NCI-H1436 treated with DMSO at 0.1 percent for 48 hours (cell line): ENCODE measurements at places on chromosomes 6 and 20.

DNA sequence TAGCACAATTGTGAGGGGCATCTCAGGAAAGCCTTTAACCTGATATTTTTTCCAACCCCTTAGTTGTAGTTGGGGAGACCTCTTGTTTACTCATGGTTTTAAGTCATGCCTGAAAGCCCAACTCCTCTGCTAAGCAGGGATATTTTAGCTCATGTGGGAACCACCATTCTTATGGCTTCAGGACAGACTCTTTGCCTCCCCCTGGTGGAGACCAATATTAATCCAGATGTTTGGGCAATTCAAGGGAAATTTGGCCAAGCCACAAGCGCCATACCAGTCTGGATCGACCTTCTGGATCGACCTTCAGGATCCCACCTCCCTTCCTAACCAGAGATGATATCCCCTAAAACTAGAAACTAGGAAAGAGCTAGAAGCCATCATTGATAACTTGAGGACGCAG lies 211.2 kb downstream of the C6orf118 start:
- no peak for DNase-seq

DNA sequence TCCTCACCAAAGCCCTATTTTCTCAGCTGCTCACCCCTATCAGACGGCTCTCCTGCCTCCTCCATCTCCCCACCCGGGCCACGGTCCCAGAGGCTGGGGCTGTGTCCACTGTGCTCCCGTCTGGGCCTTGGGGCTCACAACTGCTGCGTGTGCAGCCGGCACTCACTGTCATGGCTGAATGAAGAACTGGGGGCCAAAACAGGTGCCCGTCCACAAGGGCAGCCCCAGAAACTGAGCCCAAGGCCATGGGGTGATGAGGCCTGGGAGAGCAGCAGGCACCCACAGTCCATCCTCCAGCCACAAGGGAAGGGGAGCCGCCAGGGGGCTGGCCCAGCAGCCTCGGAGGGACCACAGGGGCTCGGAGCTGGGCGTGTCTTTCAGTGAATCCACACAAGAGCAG lies 159.5 kb downstream of the DLL1 start:
- no peak for DNase-seq

GRCh38 chr6:75176076-75176582 lies 29.7 kb downstream of the COL12A1 start:
- no peak for DNase-seq

- DNase-seq, result no peak
These were observed 851.4 kb upstream of the CITED2 start for GRCh38 chr6:140225701-140226436.

- no peak for DNase-seq
These were observed 106.8 kb upstream of the DOK5 start for GRCh38 chr20:54368570-54368969.

DNA sequence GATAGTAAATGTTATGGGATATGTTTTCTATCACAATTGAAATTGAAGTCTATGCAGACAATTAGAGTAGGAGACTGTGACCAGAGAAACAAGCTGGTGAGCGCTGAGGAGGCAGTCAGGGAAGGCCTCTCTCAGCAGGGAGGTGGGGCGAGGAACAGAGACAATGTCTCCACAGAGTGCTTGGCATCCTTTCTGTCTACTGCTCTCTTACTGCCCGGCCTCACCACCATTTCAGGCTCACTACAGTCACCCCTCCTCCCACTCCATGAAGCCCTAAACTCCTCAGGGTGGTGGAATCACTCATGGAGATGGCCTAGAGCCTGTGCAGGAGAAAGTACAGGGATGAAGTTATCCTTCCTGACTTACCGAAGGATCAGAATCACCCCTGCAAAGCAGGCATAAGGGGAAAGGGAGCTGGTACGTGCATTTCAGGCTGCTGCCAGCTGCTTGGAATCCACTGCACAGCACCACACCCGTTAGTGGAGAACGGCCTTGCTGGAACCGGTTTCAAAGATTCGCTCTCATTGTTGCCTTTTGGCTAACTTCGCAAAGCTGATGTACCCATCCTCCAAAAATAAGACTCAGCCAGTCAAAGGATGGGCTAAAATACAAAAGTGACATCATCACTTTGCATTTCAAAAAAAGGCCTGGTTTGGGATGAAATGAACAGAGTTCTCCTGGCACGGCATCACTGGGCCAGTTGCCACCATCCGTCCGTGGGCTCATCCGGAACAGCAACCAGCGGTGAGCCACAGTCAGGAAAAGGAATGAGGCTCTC lies 67.3 kb downstream of the SLC22A23 start:
- DNase-seq, result no peak

DNA sequence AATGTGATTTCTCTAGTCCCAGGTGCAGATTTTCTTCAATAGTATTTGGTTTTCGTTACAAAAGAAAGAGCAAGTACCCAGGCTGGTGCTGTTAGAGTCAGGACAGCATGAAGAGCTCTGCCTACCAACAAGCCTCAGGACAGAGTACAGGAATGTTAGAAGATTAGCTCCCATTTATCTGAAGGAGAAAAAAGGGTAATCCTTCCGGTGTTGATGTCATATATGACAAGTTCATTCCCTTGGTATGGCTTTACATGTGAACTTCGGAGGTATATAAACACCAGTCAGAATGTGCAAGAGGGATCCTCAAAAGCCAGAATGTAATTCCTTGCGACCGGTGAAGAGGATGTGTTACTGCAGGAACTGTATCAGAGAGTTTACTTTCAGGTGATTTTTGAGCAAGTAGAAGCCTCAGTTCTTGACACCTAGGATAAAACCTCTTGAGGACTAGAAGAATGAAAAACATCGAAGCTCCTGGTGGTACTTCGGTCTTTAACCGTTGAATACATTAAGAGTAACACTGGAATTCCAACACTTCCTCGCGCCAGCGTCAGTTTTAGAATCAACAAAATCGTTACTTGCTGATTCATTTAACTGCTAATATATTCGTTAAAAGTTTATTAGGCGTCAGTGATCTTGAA lies 194.2 kb upstream of the ZNF184 start:
- no peak for DNase-seq

DNA sequence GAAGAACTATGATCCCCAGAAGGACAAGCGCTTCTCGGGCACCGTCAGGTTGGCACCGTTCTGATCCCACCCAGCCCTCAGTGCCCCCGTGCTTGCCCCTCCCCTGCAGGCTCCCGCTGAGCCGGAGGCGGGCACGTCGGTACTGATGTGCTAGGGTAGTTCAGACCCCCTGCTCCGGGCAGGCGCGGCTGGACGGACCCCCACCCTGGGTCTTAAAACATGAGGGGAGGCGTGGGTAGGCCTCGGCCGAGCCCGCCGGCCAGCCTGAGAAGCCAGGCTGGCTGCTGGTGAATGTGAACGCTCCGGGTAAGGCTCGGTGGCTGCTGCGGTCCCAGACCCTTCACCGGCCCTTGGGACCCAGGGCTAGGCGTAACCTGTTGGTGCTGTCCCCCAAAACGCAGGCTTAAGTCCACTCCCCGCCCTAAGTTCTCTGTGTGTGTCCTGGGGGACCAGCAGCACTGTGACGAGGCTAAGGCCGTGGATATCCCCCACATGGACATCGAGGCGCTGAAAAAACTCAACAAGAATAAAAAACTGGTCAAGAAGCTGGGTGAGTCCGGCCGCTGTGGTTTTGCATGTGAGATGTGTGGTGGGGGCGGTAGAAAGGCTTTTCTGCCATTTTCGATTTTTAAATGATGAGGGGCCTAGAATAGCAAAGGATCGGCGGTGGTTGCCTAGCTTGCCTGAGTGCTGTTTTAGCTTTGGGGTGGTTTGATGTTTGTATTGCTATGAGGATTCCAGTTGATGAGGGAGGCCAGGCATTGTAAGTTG lies 964 bp downstream of the RPL10A start:
- no peak for DNase-seq

- no peak for DNase-seq
These were observed 3.2 kb upstream of the RIPOR3 start for GRCh38 chr20:50694379-50695134.

DNA sequence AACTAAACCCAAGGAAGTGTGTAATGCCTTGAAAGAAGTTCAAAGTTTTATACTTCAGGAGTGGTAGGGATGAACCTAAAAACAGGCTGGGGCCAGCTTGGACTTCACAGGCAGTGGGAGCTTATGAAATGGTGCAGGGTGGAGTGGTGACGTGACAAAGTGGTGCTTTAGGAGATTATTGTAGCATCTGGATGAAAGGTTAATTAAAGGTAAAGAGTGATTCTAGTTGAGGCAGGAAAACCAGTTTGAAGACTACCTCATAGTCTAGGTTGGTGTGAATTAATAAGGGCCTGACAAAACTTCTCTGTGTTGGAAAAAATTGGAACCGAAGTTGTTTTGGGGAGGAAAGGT lies 30.5 kb upstream of the GMDS start:
- no peak for DNase-seq

GRCh38 chr20:11734431-11734830 lies 183.3 kb upstream of the BTBD3 start:
- DNase-seq, result peak; percentile 70

DNA sequence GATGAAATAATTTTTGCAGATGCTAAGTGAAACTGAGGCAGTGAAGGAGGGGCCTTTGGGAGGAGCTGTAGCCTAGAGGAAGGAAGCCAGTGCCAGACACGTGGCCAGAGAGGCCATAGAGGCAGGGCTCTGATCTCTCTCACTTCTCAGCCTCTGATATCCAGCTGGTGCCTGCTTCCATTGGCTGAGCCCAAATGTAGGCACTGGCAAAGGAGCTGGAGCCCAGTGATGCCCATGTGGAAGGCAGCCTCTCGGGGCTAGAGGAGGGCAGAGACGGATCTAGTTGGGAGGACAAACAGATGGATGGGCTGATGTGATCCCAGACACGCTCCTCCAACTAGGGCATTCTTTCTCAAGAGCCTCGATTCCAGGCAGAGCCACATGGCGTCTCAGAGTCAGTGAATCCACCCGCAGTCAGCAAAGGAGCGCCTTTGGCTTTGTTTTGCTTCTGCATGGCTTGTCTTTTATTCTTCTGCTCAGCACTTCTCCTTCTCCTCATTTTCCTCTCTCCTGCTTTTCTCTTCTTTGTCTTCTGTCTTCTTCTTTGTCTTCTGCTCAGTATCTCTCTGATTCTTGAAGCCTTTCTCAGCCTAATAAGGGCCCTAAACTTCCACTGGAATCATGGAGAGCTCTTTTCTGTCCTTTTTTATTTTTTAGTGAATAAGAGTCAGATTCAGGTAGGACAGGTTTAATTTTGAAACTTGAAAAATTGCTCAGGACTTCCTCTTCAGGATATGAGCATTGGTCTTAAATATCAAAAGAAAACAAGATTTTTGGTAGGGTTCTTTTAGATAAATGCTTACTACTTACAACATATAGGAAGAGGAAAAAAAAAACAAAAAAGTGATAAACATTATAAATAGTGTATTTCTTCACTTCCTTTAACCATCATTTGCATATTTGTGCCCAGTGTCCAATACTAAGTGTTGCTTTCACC lies 41.8 kb downstream of the CYP24A1 start:
- no peak for DNase-seq

GRCh38 chr6:33730611-33731010 lies 16.1 kb downstream of the IP6K3 start:
- no peak for DNase-seq

DNA sequence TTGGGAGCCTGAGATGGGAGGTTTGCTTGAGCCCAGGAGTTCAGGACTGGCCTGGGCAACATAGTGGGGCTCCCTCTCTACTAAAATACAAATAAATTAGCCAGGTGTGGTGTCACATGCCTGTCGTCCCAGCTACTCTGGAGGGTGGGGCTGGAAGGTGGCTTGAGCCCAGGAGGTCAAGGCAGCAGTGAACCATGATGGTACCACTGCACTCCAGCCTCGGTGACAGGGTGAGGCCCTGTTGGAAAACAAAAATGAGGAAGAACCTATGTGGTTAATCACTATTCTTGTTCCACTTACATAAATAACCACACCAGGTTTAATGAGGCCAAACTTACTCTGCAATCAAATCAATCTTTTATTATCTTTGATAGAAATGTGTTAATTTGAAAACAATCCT lies 5.4 kb downstream of the PPDPF start:
- no peak for DNase-seq

GRCh38 chr6:36719126-36719525 lies 21.5 kb downstream of the RAB44 start:
- DNase-seq, result no peak

DNA sequence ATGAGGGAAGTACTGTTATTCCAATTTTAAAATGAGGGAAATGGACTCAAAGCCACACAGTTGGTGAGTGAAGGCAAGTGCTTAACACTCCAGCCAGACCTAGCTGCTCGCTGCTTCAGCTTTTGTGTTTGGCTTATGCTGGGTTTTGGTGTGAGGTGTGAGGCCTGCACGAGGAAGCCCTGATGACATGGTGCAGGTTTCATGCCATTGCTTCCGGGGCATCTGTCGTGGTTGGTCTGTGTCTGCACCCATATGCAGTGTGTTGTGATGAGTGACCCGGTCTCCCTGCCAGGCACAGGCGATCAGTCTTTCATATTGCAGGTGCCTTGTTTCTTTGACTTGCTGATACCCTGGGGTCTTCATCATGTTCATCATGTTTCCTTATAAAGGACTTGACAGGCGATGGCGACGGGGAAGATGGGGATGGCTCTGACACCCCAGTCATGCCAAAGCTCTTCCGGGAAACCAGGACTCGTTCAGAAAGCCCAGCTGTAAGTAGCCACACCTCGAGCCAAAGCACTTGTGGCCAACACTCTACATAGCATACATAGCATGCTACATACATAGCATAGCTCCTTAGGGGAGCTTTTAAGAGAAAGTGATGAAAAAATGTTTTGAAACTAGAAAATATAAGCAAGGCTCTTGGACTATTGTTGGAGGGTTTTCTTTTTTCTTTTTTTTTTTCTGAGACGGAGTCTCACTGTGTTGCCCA lies 22.3 kb downstream of the DNMT3B start:
- DNase-seq, result no peak

GRCh38 chr6:124131259-124131658 lies 327.6 kb downstream of the NKAIN2 start:
- no peak for DNase-seq

- DNase-seq, result no peak
These were observed 73.6 kb downstream of the SLX4IP start for GRCh38 chr20:10508468-10509251.

DNA sequence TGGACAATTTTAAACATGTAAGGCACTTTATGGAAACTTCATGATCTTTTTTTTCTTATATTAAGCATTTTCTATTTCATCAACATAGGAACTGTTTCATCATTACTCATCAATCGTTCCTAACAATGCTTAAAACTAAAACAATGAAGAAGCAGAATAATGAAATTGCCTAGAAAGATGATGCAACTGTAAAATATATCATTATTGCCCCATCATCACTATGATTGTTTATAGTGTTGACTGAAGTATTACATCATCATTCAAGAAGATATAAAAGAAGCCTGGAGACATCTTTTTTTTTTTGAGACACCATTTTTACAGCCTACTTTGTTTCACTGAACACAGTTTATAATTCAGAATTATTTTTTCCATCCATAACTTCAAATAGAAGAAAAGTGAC lies 147.2 kb downstream of the TRDN start:
- DNase-seq, result no peak

DNA sequence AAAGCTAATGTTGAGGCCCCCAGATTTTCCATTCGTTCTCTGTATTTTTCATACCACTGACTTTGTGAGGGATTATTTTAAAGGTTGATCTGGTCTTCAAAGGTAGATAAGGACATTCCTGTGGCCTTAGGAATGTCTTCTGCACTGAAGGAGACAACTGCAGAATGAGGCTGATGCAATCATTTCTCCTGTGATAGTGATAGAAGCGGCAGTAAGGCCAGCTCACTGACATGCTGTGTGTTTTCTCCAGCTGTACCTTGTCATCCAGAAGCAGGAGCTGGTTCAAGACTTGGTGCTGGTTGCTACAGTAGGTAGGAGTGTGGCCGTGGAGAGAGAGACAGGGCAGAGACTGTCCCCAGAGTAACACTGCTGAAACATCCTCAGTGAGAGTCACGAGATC lies 53.8 kb downstream of the DCBLD1 start:
- no peak for DNase-seq

GRCh38 chr6:37589198-37589597 lies 89.5 kb upstream of the CCDC167 start:
- no peak for DNase-seq
